ENCODE measurements at places on chromosomes 7 and 10. TPM values are rescaled to one million over a fixed set of nuclear protein-coding genes. Genes with fewer than 3 reads are reported as not detected.

GRCh38 chr7:87100326-87100725 lies 40.9 kb upstream of the ELAPOR2 start:
- no peak for DNase-seq

DNA sequence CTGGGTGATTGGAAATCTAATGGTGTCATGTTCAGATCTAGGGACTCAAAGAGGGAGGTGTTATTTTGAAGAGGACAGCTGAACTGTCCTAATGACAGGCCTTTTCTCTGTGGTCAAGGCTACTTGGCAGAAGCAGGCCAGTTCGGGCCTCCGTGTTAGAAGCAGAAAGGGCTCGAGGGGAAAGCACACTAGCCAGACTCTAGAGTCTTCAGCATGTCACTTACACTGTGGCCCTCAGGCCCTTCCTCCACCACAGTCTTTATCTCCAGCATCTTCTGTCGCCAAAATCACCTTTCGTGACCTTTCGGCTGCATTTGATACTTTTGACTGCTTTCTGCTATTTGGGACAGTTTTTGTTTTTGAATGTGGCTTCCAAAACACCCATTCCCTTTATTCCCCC lies 123.3 kb downstream of the CNNM2 start:
- no peak for DNase-seq

DNA sequence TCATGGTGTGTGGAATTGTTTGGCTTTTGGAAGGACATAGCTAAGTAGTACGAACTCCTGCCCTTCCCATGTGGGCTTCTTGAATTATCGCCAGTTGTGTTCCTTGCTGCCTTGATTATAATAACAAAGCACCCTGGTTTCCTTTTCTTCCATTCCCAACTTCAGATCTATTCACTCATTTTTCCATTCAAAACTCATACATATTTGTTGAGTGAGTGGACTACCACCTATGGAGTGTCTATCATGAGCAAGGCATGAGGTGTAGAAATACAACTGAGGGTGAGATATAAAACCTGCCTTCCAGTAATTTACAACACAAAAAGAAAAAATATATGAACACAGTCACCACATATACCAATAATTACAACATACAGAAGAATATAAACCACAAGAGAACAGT lies 4.9 kb upstream of the COL17A1 start:
- no peak for DNase-seq

GRCh38 chr7:51369746-51370145 lies 53.1 kb upstream of the COBL start:
- DNase-seq: no peak

- no peak for DNase-seq
Observed at GRCh38 chr7:47737601-47738000, 155.7 kb upstream of the TNS3 start.

- no peak for DNase-seq
Observed at GRCh38 chr10:16828701-16829175, 11.5 kb upstream of the RSU1 start.

- DNase-seq: no peak
Observed at GRCh38 chr10:72550239-72550638, 75.6 kb downstream of the MICU1 start.

DNA sequence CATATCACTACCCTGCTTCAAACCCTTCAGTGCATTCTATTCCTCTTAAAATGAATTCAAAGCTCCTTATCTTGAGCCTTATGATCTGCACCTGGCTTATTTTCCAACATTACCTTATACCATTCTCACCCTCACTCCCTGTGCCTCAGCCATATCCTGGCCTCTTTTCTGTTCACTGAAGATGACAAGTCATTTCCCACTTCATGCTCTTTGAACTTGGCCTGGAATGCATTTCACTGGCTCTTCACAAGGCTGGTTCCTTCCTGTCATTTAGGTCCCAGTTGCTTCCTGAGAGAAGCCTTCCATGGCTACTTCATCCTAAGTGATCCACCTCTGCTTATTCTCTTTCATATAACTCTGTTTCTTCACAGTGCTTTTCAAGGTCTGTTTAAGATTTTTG lies 3.2 kb upstream of the LIPF start:
- no peak for DNase-seq

DNA sequence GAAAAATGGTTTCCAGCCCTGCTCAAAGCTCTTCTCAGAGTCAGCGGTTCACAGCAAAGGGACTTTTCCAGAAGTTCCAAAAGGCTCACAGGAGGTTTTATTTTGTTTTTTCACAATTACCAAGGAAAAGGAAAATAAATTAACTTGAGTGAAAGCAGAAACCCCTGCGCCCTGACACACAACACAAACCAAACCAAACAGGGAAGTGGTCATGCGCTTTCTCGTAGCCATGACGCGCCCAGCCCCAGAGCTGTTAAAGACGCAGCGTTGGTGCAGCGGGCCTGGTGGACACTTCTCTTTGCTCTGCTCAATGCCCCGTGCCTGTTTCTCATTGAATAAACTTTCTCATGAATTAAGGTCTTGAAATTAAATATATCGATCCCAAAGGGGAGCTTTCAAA lies 134.4 kb upstream of the LYZL2 start:
- DNase-seq: no peak

DNA sequence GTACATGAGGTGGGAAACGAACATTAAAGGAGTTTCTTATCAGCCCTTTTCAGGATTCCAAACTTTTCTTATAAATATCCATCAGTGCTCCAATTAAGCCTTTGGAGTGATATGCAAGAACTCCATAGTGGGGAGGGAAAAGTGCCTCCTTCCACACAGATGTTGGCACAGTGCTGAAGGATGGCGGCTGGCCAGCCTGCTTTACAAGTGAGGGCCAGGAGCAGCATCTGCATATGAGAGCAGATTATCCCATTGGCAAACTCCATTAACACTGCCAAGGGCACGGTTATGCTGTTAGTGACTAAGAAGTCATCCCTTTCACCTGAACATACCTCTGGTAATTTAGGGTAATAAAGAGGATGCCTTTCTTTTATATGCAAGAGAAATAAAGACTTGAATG lies 543.1 kb downstream of the CNTNAP2 start:
- DNase-seq: no peak

DNA sequence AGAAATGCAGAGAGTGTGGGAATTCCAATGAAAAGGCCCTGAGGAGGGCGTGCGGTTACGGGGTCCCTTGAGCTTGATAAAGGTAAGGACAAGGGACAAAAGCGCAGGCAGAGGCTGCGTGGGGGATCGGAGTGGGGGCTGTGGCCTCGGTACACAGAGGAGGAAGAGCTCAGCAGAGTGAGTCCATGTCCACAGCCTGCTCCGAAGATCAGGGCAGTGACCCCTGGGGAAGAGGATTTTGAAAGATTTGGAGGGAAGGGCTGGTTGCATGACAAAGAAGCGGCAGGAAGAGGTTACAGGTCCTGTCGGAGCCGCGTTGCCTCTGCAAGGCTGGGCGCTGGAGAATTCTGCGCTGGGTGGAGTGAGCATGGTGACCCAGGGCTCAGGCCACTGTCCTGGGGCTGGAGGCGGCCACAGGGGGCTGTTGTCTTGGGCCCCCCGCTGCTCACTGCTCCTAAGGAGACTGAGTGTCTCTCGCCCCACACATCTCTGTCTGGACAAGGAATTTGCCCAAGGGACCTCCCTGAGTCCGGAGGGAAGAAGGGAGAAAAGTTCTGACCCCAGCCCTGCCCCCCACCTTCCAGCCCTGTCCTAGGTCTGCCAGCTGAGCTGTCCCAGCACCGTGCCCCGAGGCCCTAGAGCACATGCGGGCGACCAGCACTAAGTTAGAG lies 69.8 kb upstream of the INSIG1 start:
- no peak for DNase-seq

GRCh38 chr7:41428381-41428780 lies 274.5 kb downstream of the INHBA start:
- no peak for DNase-seq

DNA sequence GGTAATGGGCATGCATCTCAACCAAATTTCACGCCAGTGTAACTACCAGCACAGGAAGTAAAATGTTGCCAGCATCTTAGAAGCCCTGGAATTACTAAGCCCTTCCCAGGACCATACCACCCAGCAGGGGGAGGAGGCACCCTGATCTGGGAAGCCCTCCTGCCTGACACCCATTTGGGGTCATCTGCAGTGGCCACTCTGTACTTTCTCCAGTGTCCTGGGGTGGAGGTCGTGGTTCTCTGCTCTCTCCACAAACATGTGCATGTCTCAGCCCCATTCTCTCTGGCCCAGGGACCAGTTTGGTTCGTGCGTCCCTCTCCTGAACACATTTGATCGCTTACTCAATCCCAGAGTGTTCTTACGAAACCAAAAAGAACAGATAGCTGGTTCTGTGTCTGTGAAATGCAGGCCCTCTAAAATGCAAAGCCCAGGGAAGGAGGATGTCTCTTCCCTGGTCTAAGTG lies 9.4 kb upstream of the LRRC27 start:
- peak; percentile 52 for DNase-seq

GRCh38 chr7:117489911-117490310 lies 10.1 kb downstream of the CFTR start:
- DNase-seq: peak; percentile 52

DNA sequence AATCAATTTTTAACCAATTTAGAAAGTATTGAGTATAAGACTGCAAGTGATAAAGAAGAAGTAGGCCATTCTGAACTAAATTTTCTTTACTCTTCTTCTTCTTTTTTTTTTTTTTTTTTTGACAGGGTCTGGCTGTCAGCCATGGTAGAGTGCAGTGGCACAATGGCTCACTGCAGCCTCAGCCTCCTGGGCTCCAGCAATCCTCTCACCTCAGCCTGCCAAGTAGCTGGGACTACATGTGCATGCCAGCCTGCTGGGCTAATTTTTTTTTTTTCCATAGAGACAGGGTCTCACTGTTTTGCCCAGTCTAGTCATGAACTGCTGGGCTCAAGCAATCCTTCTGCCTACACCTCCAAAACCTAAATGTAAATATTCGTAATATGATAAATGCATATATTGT lies 63.2 kb downstream of the DGKB start:
- DNase-seq: no peak

GRCh38 chr10:77187376-77187999 lies 450.1 kb downstream of the KCNMA1 start:
- DNase-seq: no peak

- DNase-seq: no peak
Observed at GRCh38 chr7:19020062-19020461, 97.4 kb downstream of the TWIST1 start.

DNA sequence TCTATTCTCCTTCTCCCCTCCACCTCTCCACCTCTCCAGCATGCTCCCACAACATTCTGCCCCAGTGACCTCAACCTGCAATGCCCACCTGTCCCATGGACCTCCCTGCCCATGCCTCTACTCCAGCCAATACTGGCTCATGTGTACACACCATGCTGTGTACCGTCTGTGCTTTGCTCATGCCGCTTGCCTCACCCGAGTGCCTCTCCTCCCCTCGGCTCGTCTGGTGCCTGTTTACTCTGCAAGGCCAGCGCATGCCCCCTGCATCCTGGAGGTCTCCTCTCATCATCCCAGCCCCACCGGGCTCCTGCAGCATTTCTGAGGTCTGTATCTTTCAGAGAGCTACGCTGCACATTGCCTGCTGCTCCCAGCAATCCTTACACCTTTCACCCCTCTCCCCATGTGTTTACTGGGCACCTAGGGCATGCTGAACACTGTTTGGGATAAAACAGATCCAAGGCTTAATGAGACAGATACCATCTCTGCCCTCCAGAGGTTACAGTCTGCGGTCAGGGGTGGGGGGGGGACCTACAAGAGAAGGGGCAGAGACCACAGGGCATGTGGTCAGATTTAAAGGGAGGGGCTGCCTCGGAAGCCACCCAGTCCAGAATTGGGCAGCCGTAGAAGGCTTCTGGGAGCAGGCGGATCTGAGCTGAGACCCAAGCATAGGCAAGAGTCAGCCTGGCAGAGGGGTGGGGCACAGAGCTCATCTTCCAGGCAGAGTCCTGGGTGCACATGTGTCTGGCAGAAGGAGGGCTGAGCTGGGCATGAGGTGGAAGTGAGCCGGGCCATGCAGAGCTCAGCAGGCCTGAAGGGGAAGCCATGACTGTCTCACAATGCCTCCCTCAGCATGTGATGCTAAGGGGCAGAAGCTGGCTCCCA lies 29.6 kb upstream of the PSAP start:
- DNase-seq: peak; percentile 60

DNA sequence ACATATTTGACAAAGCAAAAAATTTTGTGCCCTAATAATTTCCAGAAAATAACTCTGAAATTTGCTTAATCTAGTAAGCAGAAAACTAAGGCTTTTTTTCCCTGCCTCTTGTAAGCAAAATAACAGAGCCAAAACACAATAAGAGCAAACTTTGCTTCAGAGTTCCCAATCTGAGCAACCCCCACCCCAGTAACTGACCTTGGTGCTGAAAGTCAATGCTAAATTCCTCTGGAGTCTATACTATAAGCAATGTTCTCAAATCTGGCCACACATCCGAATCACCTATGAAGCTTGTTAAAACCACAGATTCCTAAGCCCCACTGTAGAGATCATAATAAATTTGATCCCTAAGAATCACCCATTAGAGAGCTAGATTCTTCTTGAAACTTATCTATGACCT lies 150.5 kb downstream of the ELAPOR2 start:
- no peak for DNase-seq

DNA sequence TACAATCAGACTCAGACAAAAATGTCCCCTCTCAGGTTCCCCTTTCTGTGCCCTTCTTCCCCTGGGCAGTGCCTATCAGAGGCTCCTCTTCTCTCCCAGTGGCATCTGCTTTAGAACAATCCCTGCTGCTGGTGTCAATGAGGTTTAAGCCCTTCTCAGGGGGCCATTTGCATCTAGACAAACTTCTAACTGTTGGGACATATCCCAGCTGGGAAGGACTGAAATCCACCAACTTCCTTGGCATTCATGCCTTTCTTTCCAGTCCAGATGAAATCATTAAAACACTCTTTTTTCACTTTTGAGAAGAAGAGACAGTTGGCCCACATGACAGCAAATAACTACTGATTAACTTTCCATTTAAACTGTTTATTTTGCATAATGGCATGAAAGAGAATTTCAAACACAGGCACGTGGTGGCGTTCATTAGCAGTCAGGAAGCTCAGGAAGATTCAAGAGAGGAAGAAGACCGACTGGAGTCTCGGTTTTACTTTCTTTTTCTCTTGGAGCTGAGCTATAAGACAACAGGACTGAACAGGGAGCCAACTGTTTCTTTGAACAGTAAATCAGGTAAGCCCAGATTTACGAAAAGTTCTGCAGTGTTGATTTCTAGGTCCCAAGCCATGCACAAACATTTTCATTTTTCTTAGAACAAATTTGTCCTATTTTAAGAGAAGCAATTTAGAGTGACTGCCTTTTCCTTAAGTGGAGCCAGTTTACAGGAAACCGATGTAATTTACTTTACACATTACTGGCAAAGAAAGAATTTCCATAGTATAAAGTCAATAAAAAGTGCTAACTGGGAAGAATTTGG lies at the start of gene GIMAP2:
Gene GIMAP2, plus strand, starts transcription at position 488 of the 811 bp plus-strand sequence. CDS start 1,354 bp downstream, outside the sequence.
- no peak for DNase-seq

- no peak for DNase-seq
Observed at GRCh38 chr7:138842111-138842510, 44.1 kb upstream of the ATP6V0A4 start.

- peak; percentile 9 for DNase-seq
Observed at GRCh38 chr7:127252778-127253280, at the start of gene GRM8. Gene GRM8, minus strand, starts transcription at chr7:127252941.

MMD2 gene
- total RNA-seq: not detected

FZD8 gene
- not detected for total RNA-seq

TMEM176A gene
- not detected for total RNA-seq

CLCN1 gene
- not detected for total RNA-seq

NOLC1 gene
- 102 TPM for total RNA-seq

FGFR2 gene
- 2.6 TPM for total RNA-seq

Measured in HepG2 (cell line).